ENCODE measurements at places on chromosomes 1 and 21. TPM values are rescaled to one million over a fixed set of nuclear protein-coding genes. Genes with fewer than 3 reads are reported as not detected.

- DNase-seq, result peak; percentile 60
- no peak overlapping the region for H3K27ac ChIP-seq
- peaks cover 2% of the 10 kb centered on the region for H3K4me1 ChIP-seq
Observed at GRCh38 chr1:117662667-117663066, 56.8 kb downstream of the TENT5C start.

GRCh38 chr1:165773324-165773965 lies 4.8 kb upstream of the TMCO1 start:
- H3K36me3 ChIP-seq, result peaks cover 14% of the 10 kb centered on the region
- no peaks in the 10 kb centered on the region for H3K4me1 ChIP-seq
- no peaks in the 10 kb centered on the region for H3K27me3 ChIP-seq
- DNase-seq, result no peak

The ADCY10 gene
- total RNA-seq, result not detected

The SHISAL2A gene
- 0.44 TPM for total RNA-seq

DNA sequence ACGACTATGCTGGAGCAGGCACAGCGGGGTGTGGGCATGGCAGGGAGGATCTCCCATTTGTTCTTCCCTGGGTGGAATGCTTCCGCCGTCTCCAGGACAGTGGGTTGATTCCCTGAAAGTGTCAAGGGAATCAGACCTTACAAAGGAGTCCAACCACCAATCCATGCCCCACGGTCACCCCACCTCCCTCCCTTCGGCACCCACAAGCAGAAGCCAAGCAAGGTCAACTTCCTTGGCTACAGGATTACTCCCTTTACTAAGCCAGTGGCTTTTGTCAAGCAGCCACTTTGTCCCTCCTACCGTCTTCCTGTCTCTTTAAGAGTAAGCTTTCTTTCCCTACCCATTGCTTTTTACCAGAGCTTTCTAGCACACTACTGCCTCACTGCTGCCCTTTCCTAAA lies 15.9 kb upstream of the NUAK2 start:
- no peaks in the 10 kb centered on the region for H3K36me3 ChIP-seq
- peaks cover 4% of the 10 kb centered on the region for H3K27me3 ChIP-seq
- no peak for DNase-seq
- H3K27ac ChIP-seq, result no peak overlapping the region
- H3K4me3 ChIP-seq, result no peak overlapping the region

DNA sequence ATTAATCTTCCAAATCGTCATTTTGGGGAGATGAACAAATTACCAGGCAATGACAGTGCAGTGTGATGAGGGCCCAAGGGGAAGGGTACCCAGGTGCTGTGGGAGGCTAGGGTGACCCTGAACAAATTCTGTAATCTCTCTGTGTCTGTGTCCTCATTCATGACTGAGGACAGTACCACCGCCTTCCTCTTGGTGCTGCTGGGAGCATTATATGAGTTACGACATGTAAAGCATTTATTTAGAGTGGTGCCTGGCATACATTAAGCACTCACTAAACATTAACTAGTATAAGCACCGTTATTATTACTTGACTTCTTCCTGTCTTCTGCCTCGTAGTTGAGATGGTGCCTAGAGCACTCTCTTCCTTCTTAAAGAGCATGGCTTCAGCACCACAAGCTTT lies 468.2 kb upstream of the VAMP3 start:
- H3K4me1 ChIP-seq, result peaks cover 7% of the 10 kb centered on the region
- peak; percentile 21 for DNase-seq
- no peak overlapping the region for H3K4me3 ChIP-seq
- H3K27ac ChIP-seq, result no peak overlapping the region
- H3K27me3 ChIP-seq, result no peaks in the 10 kb centered on the region

GRCh38 chr1:6487804-6488484 lies 3.5 kb downstream of the PLEKHG5 start:
- no peaks in the 10 kb centered on the region for H3K27me3 ChIP-seq

- DNase-seq, result no peak
- no peaks in the 10 kb centered on the region for H3K4me1 ChIP-seq
- no peaks in the 10 kb centered on the region for H3K27me3 ChIP-seq
- no peak overlapping the region for H3K27ac ChIP-seq
Observed at GRCh38 chr1:46822248-46822826, 23.5 kb downstream of the CYP4B1 start.

- peaks cover 6% of the 10 kb centered on the region for H3K27me3 ChIP-seq
- H3K36me3 ChIP-seq, result no peaks in the 10 kb centered on the region
- peak overlapping the region; percentile 89 for H3K4me3 ChIP-seq
- DNase-seq, result peak; percentile 48
- no peaks in the 10 kb centered on the region for H3K4me1 ChIP-seq
- H3K27ac ChIP-seq, result no peak overlapping the region
Observed at GRCh38 chr21:38660333-38661196, 145.2 kb upstream of the ETS2 start.

- DNase-seq, result no peak
- H3K4me3 ChIP-seq, result no peak overlapping the region
- H3K36me3 ChIP-seq, result no peaks in the 10 kb centered on the region
- H3K27me3 ChIP-seq, result no peaks in the 10 kb centered on the region
- no peaks in the 10 kb centered on the region for H3K4me1 ChIP-seq
- no peak overlapping the region for H3K27ac ChIP-seq
Observed at GRCh38 chr1:160708801-160709200, 2.8 kb downstream of the CD48 start.

The COL9A2 gene
- 4.5 TPM for total RNA-seq
